ENCODE measurements at places on chromosomes 2 and 18.

DNA sequence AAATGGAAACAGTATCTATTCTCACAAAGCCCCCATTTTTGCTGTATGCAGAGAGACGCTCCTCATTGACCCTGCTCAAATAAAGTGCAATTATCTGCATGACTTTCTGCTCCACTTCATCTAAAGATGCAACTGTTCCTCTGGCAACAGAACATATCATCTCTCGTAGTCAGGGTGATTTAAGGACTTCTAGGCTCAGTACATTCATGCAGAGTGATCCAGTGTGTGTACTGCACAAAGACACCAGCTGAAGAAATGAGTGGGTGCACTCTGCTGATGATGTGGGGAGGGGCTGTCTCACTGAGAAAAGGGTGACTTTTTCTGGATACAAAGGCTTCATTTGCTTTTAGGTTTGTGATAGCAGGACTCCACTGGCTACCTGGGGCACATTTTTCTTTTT is 355.2 kb downstream of the GALNT13 start:
- DNase-seq = no peak

- DNase-seq = peak; percentile 57
Measured at GRCh38 chr2:86623043-86623493, 597 bp downstream of the RNF103 start.

GRCh38 chr2:200679535-200679934 is 93.7 kb downstream of the AOX1 start:
- DNase-seq = no peak

DNA sequence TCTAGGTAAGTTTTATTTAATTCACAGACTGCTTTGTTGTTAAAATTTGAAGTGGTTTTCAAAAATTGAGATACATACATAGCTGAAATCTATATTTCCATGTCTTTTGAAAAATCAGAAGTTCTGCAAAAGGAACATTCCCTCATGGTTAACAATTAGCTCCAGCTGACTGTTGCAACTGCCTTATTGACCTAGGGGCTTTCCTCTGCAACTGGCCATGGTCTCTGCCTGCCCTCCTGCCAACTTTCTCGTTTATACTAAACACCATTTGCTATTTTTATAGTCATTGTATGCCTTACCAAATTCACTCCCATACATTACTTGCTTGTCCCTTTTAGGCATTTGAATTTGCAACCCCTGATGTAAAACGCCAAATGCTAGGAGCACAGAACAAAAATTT is 107.2 kb downstream of the PID1 start:
- no peak for DNase-seq

GRCh38 chr2:61478086-61478485 is 7.2 kb upstream of the USP34 start:
- no peak for DNase-seq

DNA sequence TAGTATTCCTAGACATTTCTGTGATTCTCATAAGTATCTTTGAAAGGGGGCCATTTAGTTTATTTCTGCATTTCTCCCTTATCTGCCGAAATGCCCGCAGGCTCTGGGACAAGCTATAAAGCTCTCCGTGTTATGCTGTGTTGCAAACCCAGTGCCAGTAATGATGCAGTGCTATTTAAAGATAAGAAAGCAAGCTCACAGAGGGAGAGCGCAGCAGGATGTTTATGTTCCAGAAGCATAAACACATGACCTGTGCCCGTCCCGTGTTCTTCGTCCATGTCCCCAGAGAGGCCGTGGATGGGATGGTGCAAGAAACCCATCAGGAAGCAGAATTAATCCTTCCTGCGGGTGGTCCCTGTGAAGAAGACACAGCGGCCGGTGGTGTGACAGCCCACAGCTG is 99.4 kb downstream of the NEDD4L start:
- no peak for DNase-seq

- DNase-seq = no peak
Measured at GRCh38 chr2:118207889-118208288, 119.6 kb downstream of the INSIG2 start.

DNA sequence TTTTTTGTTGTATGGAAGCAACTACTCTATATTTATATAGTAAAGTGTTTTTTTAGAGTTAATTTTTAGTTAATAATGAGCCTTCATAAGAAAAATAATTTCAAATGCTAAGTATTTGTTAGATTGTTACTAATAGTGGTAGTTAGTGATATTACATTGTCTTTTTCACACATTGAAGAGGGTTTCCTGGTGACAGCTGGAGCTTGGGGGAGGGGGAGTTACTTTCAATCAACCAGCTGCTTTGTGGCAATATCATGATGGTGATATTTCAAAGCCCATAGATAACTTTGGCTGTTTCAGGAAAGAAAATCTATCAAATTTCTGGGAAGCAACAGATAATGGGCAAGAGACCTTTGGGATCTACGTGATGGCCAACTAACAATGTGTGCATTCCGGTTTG is 4.1 kb downstream of the RHBDD1 start:
- DNase-seq = no peak

GRCh38 chr2:39657287-39657937 is 8.3 kb upstream of the TMEM178A start:
- no peak for DNase-seq

DNA sequence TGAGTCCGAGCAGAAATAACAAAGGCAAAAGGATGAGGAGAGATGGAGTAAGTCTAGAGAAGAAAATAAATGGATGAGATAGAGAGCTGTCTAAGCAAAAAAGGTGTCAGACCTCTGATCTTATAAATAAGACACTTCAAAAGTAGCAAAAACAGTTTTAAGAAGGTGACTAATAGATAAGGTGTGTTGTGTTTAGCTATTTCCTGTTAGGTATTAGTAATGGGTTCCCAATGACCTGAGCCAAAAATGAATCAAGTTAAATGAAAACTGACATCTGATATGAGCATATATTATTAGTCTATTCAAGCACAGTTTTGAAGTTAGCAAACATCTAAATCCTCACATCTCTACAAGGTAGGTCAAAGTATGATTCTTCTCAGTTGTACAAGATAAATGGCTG is 10.6 kb downstream of the SUPT7L start:
- no peak for DNase-seq

DNA sequence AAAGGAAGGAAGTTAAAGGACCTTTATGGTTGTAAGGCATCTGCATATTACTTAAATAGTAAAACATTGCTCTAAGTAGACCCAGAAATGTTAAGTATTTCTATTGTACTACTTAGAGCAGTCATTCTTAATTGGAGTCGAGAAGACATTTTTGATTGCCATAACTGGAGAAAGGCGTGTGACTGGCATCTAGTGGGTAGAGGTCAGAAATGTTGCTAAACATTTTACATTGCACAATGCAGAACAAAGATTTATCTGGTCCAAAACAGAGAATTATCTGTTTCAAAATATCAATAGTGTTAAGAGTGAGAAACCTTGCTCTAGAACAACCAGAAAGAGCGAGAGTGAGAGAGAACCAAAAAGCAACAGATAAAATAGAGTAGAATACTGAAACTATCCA is 23.3 kb upstream of the ROCK1 start:
- no peak for DNase-seq

- no peak for DNase-seq
Measured at GRCh38 chr2:226079196-226079595, 679.7 kb downstream of the NYAP2 start.

- DNase-seq = no peak
Measured at GRCh38 chr2:207224791-207225482, 59.2 kb upstream of the KLF7 start.

DNA sequence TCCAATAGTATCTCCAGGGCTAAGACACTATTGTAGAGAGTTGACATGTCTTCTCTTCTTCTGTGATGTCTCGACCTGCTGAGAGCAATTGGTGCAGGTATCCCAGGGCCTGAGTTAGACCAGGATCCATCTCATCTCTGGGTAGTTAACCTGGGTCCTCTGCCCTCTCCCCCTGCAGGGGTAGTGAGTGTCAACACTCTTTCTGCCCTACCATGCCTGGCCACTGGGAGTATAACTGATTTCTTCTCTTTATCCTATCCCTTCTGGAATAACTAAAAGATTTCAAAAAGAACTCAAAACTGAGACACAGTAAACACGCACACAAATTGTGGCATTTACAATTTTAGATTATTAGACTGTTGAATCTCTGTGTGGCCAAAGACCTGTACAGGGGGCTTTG is 20.8 kb upstream of the SIX3 start:
- DNase-seq = no peak

DNA sequence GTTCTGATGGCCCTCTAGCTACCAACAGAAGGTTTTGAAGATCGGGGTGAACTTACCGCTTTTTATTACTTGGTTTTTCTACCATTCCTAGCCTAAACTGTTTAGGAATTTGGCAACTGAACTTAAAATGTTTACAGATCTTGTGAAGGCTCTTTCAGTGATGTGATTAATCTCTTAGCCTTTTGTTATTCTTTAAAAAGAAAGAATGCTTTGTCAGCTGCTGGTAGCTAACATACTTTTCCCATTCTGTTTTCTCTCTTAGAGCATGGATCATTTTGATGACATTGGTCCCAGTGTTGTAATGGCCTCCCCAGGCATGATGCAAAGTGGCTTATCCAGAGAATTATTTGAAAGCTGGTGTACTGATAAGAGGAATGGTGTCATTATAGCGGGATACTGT is 18.1 kb downstream of the CPSF3 start:
- DNase-seq = no peak

GRCh38 chr2:74700643-74701372 is 46.8 kb downstream of the SEMA4F start:
- DNase-seq = no peak

GRCh38 chr18:10893196-10893595 is 256.2 kb downstream of the PIEZO2 start:
- DNase-seq = no peak

DNA sequence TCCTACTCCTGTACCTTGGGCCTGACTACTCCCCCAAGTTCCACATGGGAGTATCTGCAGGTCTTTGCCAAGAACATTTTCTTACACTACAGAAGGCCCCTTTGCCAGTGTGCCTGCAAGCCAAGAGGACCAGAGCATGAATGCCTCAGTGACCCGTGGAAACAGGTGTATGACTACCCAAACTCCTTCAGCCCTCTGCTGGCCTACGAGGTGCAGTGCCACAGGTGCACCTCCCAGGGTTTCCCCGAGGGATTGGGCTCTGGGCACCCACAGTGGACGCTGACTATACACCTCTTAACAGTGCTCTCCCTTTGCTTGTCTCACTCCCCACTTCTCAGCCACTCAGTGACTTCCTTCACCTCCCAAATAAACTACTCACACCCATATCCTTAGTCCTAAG is 91.4 kb downstream of the COL6A3 start:
- DNase-seq = no peak

DNA sequence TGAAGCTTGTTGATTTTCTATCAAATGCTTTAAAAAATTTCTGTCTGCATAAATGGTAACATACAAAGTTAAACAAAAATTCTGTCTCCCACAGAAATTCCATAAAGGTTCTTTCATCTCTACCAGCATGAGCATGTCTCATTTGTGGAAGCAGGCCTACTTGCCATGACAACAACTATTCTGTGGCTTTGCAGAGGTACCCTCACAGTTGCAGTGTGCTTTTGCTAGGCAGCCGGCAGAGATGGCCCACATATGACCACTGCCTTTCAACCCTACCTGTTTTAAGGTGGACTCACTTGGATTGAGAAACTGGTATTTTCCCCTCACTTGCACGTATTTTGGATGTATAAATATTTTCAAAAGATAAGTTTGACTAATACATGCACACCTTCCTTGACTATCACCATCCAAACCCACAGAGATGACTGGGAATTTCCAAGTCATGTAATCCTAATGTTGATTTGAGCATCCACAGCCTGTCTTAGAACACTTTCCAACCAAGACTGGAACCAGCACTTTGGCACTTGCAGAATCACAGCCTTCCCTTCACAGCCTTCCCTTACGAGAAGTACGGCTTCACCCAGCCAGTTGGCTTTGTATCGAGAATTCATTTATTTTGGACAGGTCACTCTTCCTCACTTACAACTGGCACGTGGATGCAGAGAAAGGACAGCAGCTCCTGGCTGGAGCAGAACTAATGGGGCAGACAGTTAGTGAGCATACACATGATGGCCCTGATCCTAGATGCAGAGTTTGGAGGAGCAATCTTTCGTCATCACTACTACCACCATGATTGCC is 9.3 kb upstream of the FHL2 start:
- no peak for DNase-seq

GRCh38 chr18:74982946-74983635 is 225.8 kb downstream of the PTGR3 start:
- DNase-seq = no peak

GRCh38 chr2:138922973-138923563 is 142.9 kb upstream of the NXPH2 start:
- no peak for DNase-seq
